ENCODE measurements at places on chromosomes 7 and 10.

GRCh38 chr10:60098677-60099601 lies 192.6 kb upstream of the CCDC6 start:
- no peaks in the 10 kb centered on the region for H3K27me3 ChIP-seq
- H3K4me1 ChIP-seq = no peaks in the 10 kb centered on the region
- H3K4me3 ChIP-seq = no peak overlapping the region
- H3K36me3 ChIP-seq = no peaks in the 10 kb centered on the region
- no peak for DNase-seq
- no peak overlapping the region for H3K27ac ChIP-seq

GRCh38 chr7:136890399-136890798 lies 21.9 kb downstream of the CHRM2 start:
- H3K27ac ChIP-seq = no peak overlapping the region
- no peaks in the 10 kb centered on the region for H3K36me3 ChIP-seq
- no peaks in the 10 kb centered on the region for H3K4me1 ChIP-seq
- no peak overlapping the region for H3K4me3 ChIP-seq
- no peaks in the 10 kb centered on the region for H3K27me3 ChIP-seq

GRCh38 chr7:51229106-51229537 lies 87.5 kb downstream of the COBL start:
- H3K4me3 ChIP-seq = no peak overlapping the region
- H3K27ac ChIP-seq = no peak overlapping the region
- H3K4me1 ChIP-seq = peaks cover 18% of the 10 kb centered on the region
- H3K27me3 ChIP-seq = no peaks in the 10 kb centered on the region
- H3K36me3 ChIP-seq = no peaks in the 10 kb centered on the region

DNA sequence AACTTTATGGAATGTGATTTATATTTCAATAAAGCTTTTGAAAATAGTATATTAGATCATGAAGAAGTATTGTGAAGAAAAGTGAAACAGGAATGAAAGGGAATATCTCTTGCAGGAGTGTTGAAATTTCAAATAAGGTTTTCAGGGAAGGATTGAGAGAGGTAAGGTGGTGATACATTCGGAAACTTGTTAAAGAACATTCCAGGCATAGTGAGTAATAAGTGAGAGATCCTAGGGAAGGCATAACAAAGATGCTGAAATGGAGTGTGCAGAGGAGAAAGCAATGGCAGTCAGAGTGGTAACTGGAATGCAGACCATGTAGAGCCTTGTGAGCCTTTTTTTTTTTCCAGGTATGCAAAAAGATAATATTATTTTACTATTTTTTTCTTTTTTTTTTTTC lies 4.1 kb downstream of the OR9A4 start:
- H3K36me3 ChIP-seq = no peaks in the 10 kb centered on the region
- peak; percentile 67 for DNase-seq
- H3K4me3 ChIP-seq = no peak overlapping the region
- H3K4me1 ChIP-seq = 0 out of 2 replicates have a peak, but pooled peaks cover 2% of the 10 kb centered on the region

DNA sequence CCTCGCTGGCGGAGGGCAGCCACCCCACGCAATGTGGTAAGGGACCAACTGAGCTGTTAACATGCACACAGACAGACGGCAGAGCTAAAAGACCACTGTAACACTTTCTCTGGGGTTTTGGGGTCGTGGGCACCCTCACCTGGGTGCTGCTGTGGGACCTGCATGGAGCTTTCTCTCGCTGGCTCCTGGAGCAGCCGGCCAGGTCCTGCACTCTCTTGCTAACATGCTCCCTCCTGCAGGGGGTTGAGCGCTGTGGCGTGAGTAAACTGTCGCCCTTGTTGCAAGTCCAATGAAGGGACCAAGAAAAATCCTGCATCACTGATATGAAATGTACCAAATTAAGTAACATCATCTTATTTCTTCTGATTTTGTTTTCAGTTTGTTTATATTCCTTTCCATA lies 92.0 kb downstream of the ADK start:
- no peak overlapping the region for H3K27ac ChIP-seq
- no peak overlapping the region for H3K4me3 ChIP-seq
- DNase-seq = no peak
- no peaks in the 10 kb centered on the region for H3K4me1 ChIP-seq

GRCh38 chr10:101446947-101447346 lies 93.0 kb downstream of the BTRC start:
- DNase-seq = no peak
- no peak overlapping the region for H3K4me3 ChIP-seq

All from PC-9 (cell line).